ENCODE measurements at places on chromosomes 1 and 21.

DNA sequence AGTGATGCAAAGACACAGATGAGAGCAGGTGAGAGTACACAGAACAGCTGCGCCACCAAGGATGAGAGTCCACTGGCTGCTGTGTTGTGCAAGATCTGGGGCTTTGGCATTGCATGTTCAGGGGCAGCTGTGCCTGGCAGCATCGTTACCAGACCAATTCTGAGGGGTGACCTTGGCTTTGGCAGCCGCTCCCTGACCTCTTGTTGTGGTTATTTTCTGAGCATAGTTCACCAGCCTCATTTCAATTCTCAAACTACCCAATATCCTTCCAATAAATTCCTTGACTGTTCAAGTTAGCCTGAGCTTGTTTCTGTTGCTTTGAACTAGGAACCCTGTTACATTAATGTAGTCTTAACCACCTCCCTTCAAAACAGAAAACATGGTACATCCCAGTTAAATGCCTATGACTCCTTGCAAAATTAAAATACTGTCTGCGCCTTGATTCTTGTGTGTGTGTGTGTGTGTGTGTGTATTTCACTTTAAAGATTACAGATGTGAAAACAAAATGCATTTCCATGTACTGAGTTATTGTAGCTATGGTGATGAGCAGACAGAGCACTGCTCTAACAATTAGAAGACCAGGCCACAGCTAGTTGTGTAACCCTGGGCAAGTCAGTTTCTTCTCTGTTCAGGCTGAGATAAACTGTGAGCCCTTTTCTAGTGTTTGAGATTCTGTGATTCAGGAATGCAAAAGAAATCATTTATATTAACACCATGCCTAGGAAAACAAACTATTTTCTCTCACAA lies 106.3 kb upstream of the GUCA2B start:
- DNase-seq, result no peak

DNA sequence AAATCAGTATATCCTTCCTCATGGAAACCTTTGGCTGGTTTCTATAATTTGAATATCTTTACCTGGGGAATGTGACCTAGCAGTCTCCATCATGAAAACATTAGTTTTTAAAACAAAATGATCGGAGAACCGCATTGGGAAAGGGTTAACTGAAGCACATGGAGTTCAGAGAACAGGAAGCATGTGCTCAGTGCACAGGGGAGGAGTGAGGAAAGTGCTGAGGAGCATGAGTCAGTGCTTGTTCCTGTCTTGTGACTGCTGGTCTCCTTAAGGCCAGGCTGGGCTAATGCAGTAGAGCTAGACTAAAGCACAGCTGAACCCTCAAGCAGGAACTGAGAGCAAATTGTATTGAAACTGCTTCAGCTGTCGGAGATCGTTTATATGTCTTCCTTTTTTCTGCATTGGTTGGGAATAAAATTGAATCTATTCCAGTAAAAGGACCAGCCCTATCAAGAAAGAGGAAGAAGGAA lies 5.8 kb downstream of the IFI16 start:
- DNase-seq, result peak; percentile 49

DNA sequence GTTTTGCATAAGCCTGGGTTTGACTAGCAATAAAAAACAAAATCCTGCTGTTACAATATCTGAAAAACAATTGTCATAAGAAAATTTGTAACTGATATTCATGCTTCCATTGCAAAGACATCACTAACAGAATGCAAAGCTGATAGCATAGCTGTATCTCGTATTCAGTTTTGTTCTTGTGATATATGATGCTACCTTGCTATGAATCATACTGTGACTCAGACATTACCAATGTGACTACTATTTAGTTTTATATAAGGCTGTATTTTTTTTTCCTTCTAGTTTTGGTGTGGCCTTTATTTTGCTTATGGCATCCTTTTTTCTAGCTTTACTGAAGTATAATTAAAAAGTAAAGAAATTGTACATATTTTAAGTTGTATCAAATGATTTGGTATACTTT lies 1381.8 kb downstream of the MRPL39 start:
- no peak for DNase-seq

- DNase-seq, result no peak
Observed at GRCh38 chr1:47978486-47978885, 18.7 kb downstream of the TRABD2B start.

GRCh38 chr1:98660940-98661543 lies 479 bp upstream of the SNX7 start:
- no peak for DNase-seq

DNA sequence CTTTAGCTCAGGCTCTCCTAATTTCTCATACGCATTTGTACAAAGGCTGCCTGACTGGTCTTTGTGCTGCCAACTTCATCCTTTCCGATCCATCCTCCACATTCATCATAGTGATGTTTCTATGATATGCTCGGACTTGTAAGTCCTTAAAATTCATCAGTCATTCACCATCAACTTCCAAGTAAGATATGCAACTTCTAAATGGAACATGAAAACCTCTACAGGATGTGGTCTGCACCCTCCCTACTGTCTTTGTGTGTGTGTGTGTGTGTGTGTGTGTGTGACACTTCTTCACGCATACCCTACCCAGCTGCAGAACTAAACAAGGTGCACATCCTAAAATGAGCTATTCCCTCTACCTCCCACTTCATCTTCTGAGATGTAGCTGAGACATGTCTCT lies 397.9 kb upstream of the NR5A2 start:
- no peak for DNase-seq

DNA sequence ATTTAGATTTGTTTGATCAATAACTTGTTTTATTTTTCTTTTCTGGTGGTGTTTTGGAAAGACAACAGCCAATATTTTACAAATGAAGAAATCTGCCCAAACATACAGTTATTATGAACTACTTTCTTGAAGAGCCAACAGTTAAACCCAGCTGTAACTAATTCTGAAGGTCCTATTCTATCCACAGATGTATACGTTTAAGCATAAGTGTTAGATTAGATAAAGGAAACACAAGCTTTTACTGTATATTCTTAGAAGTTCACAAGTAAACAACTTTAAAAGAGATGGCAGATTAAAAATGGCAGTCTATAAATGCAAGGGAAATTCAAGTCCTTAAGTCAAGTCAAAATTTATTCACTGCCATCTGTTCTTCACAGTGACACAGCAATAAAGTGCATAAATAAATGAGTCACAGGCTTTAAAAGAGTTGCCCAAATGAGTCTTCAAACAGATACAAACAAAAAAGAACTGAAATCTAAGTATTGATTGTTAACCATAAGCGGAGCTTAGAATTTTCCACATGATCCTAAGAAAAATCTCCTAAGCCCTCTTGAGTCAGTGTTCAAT lies 49.9 kb upstream of the KCNH1 start:
- no peak for DNase-seq

DNA sequence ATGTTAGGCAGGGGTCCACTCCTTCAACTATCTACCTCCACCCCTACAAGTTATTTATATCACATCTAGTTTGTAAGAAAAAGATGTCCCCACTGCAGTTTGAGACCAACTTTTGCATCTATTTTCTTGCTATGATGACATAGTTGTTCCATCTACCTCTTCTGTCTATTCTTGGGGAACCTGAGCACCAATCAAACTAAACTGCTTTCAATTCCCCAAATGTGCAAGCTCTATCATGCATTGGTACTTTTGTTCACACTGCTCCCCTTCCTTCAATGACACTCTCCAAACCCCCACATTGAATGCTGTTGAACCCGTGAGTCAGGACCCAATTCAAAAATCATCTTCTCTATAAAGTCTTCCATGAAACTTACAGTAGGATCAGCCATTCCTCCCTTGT lies 16.0 kb upstream of the FRRS1 start:
- DNase-seq, result no peak

DNA sequence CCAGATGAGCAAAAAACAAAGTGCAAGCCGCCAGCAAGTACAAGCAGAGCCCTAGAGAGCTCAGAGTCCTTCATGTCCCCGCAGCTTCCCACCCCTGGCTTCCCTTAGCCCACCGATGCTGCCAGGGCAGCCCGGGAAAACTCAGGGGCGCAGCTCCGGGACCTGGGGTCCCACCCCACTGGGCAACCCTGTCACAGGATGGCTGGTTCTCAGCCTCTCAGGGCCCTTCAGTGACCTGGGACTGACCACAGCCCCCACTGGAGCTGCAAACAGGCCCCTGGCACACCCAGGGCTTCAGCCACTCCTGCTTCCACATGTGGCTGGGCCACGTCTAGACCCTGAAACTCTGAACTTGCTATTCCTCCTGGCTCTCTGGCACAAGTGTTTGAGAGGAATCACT lies 49.5 kb downstream of the CHD5 start:
- no peak for DNase-seq

- no peak for DNase-seq
Observed at GRCh38 chr21:34882719-34883131, 166.4 kb downstream of the RUNX1 start.

- no peak for DNase-seq
Observed at GRCh38 chr1:27622828-27623227, 12.2 kb downstream of the FGR start.

GRCh38 chr1:119631433-119632102 lies 16.5 kb downstream of the ZNF697 start:
- DNase-seq, result no peak

DNA sequence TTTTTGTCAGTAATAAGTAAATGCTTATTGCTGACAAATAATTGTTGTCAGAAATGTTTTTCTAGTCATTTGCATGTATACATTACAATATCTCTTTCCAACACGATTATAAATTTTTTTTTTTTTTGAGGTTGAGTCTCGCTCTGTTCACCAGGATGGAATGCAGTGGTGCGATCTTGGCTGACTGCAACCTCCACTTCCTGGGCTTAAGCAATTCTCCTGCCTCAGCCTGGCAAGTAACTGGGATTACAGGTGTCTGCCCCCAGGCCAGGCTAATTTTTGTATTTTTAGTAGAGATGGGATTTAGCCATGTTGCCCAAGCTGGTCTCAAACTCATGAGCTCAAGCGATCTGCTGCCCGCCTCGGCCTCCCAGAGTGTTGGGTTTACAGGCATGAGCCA lies 72.0 kb upstream of the ATF3 start:
- DNase-seq, result no peak

DNA sequence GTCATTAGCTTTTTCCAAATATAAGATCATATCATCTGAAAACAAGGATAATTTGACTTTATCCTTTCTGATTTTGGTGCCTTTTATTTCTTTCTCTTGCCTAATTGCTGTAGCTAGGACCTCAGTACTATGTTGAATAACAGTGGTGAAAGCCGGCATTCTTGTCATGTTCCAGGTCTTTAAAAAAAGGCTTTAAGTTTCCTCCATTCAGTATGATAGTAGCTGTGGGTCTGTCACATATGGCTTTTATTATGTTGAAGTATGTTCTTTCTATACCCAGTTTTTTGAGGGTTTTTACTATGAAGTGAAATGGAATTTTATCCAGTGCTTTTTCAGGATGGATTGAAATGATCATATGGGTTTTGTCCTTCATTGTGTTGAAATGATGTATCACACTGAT lies 115.8 kb downstream of the DUSP10 start:
- DNase-seq, result no peak

- peak; percentile 42 for DNase-seq
Observed at GRCh38 chr1:230426246-230427093, at the start of gene PGBD5. TSS of gene PGBD5 (minus strand) at chr1:230426332. CDS start at chr1:230425928, 404 bp downstream.

- no peak for DNase-seq
Observed at GRCh38 chr1:31416101-31416736, 3.2 kb downstream of the SERINC2 start.

- no peak for DNase-seq
Observed at GRCh38 chr1:111221276-111221632, 6.3 kb upstream of the CHI3L2 start.

DNA sequence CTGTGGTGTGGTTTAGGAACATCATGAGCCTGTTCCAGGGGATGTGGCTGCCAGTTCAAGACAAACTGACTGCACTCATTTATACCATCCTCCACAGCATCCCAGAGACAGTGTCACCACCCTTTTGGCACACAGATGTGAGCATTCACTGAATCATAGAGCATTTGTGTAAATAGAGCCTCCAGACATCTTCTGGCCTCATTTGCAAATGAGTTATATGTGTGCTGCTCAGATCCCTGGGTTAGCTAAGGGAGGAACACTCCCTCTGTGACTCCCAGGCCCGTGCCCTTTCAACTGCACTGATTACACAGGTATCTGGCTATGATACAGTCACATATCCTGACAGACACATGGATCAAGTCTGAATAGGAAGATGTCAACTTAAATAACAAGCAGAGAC lies 351.5 kb upstream of the PLD5 start:
- no peak for DNase-seq

DNA sequence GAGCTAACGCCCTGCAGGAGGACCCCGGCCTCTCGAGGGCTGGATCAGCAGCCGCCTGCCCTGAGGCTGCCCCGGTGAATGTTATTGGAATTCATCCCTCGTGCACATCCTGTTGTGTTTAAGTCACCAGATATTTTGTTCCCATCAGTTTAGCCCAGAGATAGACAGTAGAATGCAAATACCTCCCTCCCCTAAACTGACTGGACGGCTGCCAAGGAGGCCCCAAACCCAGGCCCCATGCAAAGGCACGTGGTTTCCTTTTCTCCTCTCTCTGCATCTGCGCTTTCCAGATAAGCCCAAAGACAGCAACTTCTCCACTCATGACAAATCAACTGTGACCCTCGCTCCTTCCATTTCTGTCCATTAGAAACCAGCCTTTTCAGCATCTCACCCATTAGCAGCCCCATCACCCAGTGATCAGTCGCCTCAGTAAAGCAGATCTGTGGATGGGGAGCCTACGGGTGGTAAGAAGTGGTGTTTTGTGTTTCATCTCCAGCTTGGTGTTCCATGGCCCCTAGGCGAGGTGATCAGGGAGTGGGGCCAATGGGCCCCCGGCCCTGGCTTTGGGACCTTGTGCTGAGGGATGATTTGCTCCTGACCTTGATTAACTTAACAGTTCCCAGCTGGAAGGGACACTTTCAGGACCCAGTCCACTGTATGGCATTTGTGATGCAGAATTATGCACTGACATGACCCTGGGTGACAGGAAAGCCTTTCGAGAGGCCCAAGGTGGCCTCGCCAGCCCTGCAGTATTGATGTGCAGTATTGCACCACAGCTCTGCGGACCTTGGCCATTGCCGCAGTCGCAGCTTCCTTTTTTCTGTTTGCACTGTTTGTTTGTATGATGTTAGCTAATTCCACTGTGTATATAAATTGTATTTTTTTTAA lies 5.2 kb downstream of the NPPA start:
- DNase-seq, result no peak

- no peak for DNase-seq
Observed at GRCh38 chr1:202694314-202694713, 15.9 kb downstream of the SYT2 start.

- DNase-seq, result no peak
Observed at GRCh38 chr1:38727684-38728584, 131.6 kb downstream of the RRAGC start.

GRCh38 chr1:217025381-217025780 lies 302.2 kb upstream of the ESRRG start:
- no peak for DNase-seq

DNA sequence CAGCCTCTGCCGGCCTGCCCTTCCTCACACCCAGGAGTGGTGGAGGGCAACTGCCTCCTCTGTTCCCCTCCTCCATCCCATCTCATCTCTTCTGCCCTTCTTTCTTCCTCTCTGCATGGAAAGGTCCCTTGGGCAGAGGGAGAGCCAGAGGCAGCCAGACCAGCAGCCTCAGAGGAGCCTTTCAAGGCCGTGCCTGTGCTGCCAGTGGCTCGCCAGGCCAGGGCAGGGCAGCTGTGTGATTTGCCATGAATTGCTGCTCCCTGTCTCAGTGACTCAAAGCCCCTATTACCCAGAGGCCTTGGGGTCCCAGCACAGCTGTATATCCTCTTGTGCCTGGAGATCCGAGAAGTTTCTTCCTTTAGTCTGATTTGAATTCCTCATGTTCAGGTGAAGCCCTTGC lies 21.9 kb downstream of the TMCC2 start:
- no peak for DNase-seq

- no peak for DNase-seq
Observed at GRCh38 chr1:247905181-247905580, 9.8 kb downstream of the OR2W3 start.

GRCh38 chr1:8908388-8909151 lies 30.1 kb upstream of the ENO1 start:
- no peak for DNase-seq

Data from stimulated activated CD4-positive, alpha-beta T cell treated with anti-CD3 and anti-CD28 coated beads, Interleukin-15, amount 100 ng/mL, for 1 hour (primary cell).